ENCODE measurements at places on chromosomes 3 and 15. TPM values are rescaled to one million over a fixed set of nuclear protein-coding genes. Genes with fewer than 3 reads are reported as not detected.
A peak's percentile ranks its signal among the peaks of the same experiment; 100 is the strongest.

GRCh38 chr3:42651248-42652091 is 2.0 kb upstream of the ZBTB47 start:
- DNase-seq, result peak; percentile 86

- peak; percentile 26 for DNase-seq
These were observed 497 bp downstream of the PARP16 start for GRCh38 chr15:65286069-65286703.

DNA sequence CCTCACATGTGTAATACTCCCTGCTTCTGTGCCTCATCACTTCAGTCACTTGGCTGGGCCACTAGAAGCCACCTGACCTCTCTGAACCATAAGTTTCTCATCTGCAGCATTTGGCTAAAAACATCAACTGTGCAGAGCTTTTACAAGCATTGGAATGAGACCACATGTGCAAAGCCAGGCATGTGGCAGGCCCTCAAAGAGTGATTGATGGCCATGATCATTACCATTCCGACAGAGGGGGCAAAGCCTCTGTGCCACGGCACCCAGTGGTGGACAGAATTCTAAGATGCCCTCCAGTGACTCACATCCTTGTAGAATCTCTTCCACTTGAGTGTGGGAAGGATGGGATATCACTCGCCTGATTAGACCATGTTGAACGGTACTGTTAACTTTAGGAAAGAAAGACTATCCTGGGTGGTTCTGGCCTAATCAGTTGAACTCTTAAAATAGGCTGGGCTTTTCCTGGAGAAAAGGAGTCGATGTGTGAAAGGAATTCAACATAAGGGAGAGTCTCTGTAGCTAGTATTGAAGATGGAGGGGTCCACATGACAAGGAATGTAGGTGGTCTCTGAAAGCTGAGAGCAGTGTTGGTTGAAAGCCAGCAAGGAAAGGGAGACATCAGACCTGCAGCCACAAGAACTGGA is 13.5 kb downstream of the CDCP1 start:
- no peak for DNase-seq

Gene DLL4
- total RNA-seq, result not detected

GRCh38 chr3:147816752-147817151 is 407.6 kb downstream of the ZIC1 start:
- DNase-seq, result no peak

DNA sequence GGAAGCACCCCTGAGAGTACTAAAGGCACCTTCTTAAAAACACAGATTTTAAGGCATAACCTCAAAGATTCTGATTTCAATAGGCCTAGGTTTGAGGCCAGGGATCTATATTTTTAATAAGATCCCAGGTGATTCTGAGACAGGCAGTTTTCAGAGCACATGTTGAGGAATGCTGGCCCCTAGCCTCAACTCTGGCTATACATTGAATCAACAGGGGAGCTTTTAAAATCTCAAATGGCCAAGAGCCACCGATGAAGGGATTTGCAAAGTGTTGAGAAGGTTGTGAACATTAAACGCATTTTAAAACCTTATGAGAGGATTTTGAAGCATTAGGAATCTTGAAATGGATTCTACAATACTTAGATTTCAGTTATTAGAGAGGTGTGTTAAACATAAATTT is 268.8 kb upstream of the ARHGEF26 start:
- DNase-seq, result no peak

Gene KNL1
- 32.8 TPM for total RNA-seq

Gene MKRN3
- 0.28 TPM for total RNA-seq

DNA sequence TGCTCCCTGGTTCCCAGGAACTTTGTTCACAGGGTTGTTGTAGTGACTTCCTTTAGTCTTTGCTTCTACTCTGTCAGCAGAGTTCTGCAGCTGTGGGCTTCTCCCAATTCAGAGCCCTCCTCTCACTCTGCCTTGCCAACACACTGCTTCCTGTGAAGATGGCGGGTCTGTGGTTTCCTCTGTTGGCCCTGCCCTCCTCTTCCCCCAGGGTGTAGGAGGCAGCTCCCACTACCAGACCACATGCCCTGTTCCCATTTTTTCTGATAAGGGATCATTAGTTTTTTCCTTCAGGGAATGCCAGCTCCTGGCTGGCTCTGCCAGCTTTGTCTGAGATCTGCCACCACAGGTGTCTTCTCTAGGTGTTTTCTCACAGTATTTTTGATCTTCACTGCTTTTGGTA is 12.7 kb downstream of the SPSB4 start:
- DNase-seq, result no peak

DNA sequence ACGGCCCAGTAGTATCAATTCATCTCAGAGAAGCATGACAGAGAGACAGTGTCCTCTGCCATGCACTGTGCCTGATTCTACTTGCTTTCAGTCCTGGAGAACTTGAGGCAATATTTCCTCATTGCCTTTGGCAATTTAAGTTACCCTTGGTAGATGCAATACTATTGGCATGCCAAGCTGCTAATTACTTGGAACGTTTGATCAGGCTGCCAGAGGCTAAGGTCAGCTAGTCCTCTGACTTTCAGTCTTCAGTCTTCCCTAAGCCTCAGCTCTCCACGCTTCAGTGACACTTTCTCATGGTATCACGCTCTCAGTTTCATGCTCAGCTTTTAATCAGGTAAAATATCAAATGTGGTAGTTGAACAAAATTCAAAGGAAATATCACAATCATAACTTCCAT is 13.1 kb upstream of the OSBPL11 start:
- no peak for DNase-seq

Gene RYR3
- total RNA-seq, result under 0.01 TPM

DNA sequence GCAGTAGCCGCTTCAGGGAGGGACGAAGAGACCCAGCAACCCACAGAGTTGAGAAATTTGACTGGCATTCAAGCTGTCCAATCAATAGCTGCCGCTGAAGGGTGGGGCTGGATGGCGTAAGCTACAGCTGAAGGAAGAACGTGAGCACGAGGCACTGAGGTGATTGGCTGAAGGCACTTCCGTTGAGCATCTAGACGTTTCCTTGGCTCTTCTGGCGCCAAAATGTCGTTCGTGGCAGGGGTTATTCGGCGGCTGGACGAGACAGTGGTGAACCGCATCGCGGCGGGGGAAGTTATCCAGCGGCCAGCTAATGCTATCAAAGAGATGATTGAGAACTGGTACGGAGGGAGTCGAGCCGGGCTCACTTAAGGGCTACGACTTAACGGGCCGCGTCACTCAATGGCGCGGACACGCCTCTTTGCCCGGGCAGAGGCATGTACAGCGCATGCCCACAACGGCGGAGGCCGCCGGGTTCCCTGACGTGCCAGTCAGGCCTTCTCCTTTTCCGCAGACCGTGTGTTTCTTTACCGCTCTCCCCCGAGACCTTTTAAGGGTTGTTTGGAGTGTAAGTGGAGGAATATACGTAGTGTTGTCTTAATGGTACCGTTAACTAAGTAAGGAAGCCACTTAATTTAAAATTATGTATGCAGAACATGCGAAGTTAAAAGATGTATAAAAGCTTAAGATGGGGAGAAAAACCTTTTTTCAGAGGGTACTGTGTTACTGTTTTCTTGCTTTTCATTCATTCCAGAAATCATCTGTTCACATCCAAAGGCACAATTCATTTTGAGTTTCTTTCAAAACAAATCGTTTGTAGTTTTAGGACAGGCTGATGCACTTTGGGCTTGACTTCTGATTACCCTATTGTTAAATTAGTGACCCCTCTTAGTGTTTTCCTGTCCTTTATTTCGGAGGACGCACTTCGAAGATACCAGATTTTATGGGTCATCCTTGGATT is at the start of gene MLH1:
MLH1 (plus strand) TSS at position 193 of the 958 bp plus-strand sequence; CDS start at position 223, 30 bp downstream.
- peak; percentile 100 for DNase-seq

DNA sequence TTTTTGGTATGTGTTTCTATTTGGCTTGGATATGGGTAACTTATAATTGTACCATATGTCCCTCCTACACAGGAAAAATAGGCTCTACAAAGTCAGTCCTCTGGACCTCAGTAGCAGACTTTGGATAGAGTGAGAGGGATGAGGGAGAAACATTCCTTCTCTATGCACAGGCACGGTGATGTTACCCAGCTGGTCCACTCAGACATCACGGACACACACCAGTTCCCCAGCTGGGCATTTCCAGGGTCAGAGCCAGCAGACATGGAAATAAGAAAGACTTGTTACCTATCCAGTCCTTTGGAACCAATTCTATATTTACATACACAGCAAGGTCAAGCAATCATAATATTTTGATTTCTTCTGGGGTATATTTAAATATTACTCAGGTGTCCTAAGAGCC is 433.1 kb upstream of the KCNMB2 start:
- DNase-seq, result no peak

DNA sequence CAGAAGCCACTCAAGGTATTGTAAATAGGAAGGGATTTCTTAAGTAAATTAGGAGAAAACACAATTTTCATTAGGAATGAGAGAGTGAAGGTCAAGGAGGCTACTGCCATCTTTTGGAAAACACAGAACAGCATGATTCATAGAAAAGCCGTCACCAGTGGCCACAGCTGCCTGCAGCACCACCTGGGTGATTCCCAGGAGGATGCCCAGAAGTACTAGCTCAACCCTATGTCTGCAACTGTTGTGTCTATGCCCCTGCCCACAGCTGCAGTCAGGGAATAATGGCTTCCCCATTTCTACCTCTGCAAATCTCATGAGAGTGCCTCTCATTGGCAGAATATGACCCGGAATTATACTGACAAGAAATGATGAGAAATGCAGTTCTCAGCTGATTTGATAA is 300.0 kb downstream of the IGSF11 start:
- DNase-seq, result no peak

Gene CPNE9
- total RNA-seq, result not detected

GRCh38 chr15:25416693-25417092 is 22.1 kb downstream of the UBE3A start:
- peak; percentile 30 for DNase-seq

GRCh38 chr15:88657326-88658069 is 18.7 kb downstream of the ISG20 start:
- DNase-seq, result no peak

Gene ADAMTS17
- total RNA-seq, result 0.14 TPM

Gene CKMT1A
- 28.7 TPM for total RNA-seq

Gene PLCL2
- 1.7 TPM for total RNA-seq

Gene AGBL1
- not detected for total RNA-seq

DNA sequence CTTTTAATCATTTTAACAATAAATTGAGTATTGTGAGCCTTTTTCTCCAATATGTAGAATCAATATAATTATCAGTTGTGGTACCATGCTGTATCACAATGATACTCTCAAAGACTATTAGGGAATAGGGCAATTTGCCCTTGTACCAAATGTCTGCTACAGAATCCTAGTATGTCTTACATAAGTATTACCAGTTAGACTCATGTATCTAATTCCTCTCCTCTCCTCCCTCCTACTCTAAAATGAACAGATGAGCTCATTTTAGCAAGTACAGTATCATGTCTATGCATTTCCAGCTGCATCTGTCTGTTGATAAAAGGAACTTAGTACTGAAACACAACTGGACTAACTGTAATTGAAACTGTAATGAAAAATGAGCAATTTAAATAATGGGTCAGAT is 124.3 kb upstream of the ATP11B start:
- DNase-seq, result peak; percentile 68

DNA sequence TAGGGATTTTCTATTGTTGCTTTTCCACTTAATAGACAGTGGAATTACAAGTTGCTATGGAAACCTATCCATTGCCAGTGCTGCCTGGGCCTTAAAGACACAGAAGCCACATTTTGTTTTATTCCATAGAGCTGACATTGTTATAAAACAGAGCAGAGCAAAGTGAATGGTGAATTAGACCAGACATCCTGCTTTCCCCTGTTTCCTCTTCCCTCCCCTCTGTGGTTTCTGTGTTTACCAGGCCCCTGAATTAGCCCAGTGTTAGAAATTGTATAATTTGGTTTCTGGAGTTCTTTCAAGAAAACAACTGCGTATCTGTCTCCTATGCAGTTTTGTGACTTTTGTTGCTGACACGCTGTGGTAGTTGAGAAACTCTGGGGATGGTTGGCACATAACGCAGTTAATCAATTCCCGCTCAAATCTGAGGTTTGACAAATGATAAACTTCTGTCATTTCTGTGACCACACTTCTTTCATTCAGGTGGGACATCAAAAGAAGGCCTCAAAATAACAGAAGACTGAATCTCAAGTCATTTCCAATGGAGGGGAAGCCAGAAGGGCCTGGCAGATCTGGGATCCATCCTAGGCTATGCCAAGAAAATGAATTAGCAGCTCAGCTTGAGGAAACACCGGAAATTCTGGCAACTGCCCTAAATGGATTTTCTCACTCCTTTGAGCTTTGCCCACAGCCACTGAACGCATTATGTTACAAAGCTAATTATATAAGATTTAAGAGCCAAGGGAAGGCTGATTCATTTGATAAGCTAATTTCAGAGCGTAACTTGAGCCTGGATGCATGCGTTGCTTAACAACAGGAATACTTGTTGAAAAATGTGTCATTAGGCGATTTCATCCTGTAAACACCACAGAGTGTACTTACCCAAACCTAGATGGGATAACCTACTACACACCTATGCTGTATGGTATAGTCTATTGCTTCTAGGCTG is 46.9 kb downstream of the NR1D2 start:
- DNase-seq, result peak; percentile 48

- DNase-seq, result no peak
These were observed 255.1 kb upstream of the WNT5A start for GRCh38 chr3:55742022-55742831.

- no peak for DNase-seq
These were observed 104.3 kb upstream of the TMC3 start for GRCh38 chr15:81478354-81478753.

DNA sequence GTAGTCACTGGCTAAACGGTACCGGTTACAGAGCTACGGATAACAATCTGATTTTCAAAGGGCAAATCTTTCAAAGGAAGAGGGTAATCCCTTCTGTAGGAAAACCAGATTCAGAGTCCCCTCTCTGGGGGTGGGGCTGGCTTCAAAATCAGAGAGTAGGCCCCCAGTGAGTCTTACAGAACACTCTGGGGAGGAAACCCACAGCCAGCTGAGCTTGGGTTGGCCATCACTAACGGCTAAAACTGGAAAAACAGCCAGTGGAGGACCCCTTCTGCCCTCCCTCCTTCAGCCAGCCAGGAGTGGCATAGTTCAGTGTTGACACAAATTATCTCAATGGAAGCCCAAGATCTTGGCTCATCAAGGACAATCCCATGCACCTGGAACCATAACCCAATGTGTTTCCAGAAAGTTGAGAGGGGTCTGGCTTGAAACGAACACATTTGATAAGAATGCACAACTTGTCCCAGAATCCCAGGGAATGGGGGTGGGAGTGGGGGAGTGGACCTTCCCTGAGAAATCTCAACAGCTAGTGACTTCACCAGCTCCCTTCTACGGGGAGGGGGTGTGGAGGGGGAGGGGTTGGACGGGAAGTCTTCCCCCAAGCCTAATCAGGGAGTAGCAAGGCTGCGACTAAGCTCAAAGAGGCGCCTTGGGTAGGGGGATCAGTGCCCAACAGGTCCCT is 1.0 kb downstream of the RASL12 start:
- DNase-seq, result no peak

DNA sequence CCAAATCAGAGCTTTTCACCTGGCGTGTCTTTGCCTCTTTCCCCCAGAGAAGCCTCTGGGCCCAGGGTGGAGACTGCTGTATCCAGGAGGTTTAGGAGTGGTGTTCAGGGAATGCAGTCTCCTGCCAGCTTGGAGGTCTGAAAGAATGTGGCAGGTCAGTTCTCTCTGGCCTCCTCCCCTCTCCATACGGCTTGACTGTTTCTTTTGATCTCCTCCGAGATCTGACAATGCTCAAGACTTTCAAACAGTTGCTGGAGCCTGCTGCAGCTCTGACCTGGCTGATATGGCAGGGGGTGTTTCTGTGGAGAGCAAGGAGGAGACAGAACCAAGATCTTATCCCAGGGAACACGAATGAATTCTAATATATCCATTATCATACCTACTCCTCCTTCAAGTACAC is 24.7 kb upstream of the TM4SF4 start:
- DNase-seq, result no peak

GRCh38 chr3:32667072-32667582 is 17.9 kb upstream of the CNOT10 start:
- no peak for DNase-seq
